Renal cortex interstitium (tissue), 15 donors: ENCODE measurements at places on chromosomes 2 and 18. TPM values are rescaled to one million over a fixed set of nuclear protein-coding genes. Genes with fewer than 3 reads are reported as not detected.

- no peak for DNase-seq
Observed at GRCh38 chr2:179861416-179862067, at the start of gene ZNF385B. Gene ZNF385B, minus strand, starts transcription at chr2:179861612.

DNA sequence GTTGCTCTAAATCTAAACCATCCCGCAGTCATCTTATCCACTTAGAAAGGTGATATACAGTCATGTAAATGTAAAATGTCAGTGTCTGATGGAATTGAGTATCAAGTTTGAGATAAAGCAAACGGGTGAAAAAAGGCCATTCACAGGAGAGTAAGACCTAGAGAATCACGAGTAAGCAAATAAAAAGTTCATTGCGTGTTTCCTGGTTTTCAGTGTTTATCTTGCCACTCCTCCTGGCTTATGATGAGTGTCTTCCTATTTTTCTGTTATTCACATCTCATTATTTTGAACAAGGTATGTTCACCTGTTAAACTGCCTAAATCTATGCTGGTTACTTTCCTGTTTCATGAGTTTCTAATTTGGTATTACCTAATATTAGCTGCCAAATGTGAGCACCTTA is 68.8 kb downstream of the ITGA4 start:
- no peak for DNase-seq

The SH3YL1 gene
- polyA plus RNA-seq = 114 TPM

The APCDD1 gene
- polyA plus RNA-seq = 113 TPM

DNA sequence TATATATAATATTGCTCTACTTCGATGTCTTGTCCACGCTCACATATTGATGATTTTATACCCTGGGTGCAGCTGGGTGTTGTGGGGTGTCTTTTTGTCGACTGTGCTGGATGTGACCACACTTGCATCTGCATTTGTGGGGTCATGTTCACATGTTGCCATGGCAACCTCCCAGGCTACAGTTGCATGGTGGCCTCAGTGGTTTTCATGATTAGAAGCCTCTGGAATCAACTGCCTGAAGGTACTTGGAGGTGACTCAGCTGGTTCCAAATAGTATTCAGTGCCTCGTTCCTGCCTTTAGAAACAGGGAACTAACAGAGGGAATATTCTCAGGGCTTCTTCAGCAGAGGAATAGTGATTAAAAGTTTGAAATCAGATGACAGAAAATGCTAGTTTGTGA is 166.3 kb upstream of the NYAP2 start:
- DNase-seq = no peak

GRCh38 chr18:2218101-2218500 is 353.2 kb downstream of the METTL4 start:
- DNase-seq = no peak

The TMEM182 gene
- polyA plus RNA-seq = 6.8 TPM

The IL37 gene
- polyA plus RNA-seq = 0.22 TPM

DNA sequence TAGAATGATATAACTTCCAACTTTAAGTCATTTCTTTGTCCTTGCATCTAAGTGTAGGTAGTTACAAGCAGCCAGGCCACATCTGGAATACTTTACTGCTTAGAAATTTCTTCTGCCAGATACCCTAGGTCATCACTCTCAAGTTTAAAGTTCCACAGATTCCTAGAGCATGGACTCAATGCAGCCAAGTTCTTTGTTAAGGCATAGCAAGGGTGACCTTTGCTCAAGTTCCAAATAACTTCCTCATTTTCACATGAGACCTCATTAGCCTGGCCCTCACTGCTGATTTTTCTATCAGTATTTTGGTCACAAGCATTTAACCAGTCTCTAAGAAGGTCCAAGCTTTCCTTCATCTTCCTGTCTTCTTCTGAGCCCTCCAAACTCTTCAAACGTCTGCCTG is 7.8 kb upstream of the UGT1A9 start:
- DNase-seq = no peak

DNA sequence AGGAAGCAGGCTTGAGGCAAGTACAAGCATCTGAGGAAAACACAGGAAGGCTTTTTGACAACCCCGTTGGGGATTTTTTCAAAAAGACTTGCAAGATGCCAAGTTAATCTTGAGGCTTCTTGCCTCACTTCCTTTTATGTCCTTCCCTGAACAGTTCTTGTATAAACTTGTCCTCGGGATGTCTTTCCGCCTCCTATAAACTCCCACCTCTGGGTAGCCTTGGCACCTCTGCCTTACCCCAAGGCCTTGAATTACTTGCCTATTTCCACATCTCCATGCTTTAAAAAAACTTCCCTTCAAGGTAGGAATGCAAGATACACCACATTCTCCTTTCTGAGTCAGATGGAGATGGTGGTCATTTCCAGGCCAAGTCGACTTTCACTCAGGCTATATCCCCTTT is 106.4 kb upstream of the RBBP8 start:
- no peak for DNase-seq

The SESTD1 gene
- polyA plus RNA-seq = 74.9 TPM

GRCh38 chr2:148914463-148914862 is 39.4 kb downstream of the KIF5C start:
- no peak for DNase-seq

GRCh38 chr2:98114643-98115330 is 27.8 kb downstream of the VWA3B start:
- DNase-seq = no peak
